ENCODE measurements at places on chromosomes 11 and 22.
A peak's percentile ranks its signal among the peaks of the same experiment; 100 is the strongest.

DNA sequence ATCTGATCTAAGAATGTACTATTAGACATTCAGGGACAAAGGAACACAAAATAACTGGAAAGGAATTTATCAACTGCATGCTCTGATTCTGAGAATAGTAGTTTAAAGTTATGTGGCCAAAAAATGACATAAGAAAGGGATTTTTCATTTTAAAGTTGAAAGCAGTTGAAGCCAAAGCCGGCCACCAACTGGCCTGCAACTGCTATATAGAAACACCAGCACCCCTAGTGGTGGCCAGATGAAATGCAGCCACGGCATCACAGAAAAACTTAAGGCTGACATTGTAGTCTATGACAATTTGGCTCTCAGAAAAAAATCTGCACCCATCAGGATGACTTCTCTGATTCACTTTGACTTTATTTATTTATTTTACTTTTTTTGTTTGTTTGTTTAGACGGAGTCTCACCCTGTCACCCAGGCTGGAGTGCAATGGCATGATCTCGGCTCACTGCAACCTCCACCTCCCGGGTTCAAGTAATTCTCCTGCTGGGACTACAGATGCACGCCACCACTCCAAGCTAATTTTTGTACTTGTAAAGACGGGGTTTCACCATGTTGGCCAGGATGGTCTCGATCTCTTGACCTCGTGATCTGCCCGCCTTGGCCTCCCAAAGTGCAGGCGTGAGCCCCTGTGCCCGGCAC lies 59.2 kb downstream of the SLC35F2 start:
- peak; percentile 50 for DNase-seq

GRCh38 chr11:26557666-26558065 lies 14.4 kb downstream of the MUC15 start:
- DNase-seq, result no peak

GRCh38 chr11:124882339-124883071 lies 15.2 kb downstream of the ROBO4 start:
- no peak for DNase-seq

- DNase-seq, result peak; percentile 89
Measured at GRCh38 chr11:65418681-65419459, 3.7 kb upstream of the NEAT1 start.

- no peak for DNase-seq
Measured at GRCh38 chr11:62830904-62831519, 839 bp downstream of the STX5 start.

GRCh38 chr11:9172389-9172788 lies 81.0 kb upstream of the SCUBE2 start:
- DNase-seq, result no peak

DNA sequence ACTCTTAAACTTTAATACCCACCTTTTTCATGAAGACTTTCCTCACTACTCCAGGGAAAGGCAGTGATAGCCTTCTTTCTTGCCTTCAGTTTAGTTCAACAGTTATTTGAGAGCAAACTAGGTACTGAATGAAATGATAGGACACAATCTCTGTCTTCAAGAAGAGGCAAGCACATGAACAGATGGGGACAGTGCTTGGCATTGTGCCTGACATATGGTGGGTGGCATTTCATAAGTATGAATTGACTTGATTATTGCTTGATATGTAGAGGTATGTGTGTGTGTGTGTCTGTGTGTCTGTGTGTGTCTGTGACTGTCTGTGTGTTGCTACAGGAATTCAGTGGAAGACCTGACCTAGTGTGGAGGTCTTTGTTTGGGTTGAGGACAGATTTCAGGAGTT lies 504.1 kb downstream of the NELL1 start:
- peak; percentile 17 for DNase-seq

DNA sequence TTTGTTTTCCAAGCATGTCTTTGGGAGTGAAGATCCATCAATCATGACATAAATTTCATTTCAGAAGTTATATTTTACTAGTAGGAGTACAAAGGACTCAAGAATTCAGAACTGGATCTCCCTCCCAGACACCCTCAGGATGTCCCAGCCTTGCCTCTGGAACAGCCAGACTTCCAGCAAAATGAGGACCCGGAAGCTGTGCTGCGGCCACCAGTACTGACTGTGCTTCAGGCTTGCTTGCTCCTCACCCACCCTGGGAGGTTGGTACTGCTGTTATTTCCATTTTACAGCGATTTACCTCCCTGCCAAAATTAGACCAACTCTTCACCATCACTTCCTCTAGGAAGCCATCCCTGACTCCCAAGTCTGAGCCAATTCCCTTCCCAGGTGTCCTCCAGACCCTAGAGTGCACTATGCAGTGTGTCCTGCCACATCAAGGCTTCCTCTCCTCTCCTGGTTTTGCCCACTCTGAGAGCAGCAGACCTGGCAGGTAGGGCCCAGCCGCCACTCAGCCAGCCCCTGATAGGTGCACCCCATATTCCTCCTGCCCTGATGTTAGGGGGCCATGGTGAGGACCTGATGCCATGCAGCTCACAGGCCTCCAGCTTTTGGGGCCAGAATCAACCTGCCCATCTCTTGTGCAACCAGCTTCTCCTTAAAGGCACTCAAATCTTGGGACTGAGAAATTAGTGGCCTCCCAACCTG lies 47.3 kb upstream of the WNT7B start:
- DNase-seq, result no peak

DNA sequence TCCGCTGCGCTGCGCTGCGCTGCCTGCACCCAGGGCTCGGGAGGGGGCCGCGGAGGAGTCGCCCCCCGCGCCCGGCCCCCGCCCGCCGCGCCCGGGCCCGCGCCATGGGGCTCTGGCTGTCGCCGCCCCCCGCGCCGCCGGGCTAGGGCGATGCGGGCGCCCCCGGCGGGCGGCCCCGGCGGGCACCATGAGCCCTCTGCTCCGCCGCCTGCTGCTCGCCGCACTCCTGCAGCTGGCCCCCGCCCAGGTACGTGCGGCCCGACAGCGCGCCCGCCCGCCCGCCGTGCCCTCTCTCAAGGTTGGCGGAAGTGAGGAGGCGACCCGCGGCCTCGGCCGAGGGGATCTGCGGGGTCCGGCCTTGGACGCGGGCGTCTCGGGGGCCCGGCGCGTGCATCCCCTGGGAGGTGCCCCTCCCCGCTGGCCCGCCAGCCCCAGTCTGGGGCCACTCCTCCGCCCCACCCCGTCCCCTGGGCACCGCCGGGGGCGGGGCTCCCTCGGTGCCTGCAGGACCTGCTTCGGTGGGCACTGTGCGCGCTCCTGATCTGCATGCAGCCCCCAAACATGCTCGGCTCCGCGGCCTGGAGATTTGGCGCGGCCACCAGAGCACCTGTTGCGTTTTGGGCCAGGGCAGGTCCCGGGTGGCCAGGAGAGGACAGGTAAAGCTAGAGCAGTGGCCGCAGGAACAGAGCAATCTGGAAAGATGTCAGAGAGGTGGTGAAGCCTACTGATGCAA lies 429 bp downstream of the VEGFB start:
- peak; percentile 57 for DNase-seq

GRCh38 chr22:24809331-24809730 lies 3.3 kb downstream of the SGSM1 start:
- DNase-seq, result no peak

DNA sequence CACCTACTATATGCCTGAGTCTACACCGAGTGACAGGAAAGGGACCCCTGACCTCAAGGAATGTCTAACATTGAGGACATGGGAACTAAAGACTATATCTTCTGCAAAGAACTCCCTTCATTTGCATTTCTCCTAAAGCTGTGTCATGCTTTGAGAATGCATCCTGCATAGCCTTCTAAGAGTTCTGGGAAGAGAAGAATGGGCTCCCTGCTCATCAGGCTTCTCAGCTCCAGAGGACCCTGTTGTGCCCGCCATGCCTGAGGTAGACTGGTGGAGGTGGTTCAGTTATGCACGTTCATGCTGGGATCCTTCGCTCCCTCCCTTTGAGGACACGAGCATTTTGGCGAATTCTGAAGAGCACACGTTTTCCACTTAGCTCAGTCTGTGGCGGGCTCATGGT lies 63.3 kb downstream of the GRIK4 start:
- no peak for DNase-seq

DNA sequence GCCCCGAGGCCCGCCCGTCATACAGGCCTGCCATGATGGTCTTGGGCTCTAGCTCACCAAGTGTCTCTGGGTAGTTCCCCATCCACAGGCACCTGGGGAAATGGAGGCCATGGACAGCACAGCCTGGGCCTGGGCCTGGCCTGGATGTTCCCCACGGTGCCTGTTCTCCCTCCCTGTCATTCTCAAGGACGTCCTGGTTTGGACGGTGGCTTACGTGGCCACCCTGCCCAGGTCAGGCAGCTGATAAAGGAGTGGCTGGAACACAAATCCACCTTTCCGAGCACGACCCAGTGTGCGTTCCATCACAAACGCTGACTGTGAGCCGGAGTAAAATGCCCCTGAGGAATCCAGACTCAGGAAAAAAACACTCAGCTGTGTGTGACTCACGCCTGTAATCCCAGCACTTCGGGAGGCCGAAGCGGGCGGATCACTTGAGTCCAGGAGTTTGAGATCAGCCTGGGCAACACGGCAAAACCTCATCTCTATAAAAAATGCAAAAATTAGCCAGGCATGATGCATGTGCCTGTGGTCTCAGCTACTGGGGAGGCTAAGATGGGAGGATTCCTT lies 41.2 kb upstream of the TESMIN start:
- no peak for DNase-seq

GRCh38 chr11:132046288-132046865 lies 676.0 kb downstream of the NTM start:
- DNase-seq, result no peak

DNA sequence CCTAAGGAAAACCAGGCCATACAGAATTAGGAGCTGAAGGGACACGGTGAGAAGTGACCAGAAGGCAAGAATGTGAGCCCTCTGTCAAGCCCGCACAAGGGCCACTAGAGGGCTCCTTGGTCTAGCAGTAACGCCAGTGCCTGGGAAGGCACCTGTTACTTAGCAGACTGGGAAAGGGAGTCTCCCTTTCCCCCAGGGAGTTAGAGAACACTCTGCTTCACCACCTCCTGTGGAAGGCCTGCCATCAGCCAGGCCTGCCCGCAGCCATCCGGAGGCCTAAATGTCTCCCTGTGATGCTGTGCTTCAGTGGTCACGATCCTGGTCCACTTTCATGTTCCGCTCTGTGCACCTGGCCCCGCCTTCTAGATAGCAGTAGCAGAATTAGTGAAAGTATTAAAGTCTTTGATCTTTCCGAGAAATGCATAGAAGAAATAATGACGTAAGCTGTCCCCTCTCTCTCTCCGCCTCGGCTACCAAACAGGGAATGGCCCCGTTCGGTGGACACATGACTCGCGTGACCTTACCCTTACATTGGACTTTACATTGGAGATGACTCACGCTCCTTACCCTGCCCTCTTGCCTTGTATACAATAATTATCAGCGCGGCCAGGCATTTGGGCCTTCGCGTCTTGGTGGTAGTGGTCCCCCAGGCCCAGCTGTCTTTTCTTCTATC lies 10.7 kb upstream of the GSTP1 start:
- DNase-seq, result peak; percentile 62

DNA sequence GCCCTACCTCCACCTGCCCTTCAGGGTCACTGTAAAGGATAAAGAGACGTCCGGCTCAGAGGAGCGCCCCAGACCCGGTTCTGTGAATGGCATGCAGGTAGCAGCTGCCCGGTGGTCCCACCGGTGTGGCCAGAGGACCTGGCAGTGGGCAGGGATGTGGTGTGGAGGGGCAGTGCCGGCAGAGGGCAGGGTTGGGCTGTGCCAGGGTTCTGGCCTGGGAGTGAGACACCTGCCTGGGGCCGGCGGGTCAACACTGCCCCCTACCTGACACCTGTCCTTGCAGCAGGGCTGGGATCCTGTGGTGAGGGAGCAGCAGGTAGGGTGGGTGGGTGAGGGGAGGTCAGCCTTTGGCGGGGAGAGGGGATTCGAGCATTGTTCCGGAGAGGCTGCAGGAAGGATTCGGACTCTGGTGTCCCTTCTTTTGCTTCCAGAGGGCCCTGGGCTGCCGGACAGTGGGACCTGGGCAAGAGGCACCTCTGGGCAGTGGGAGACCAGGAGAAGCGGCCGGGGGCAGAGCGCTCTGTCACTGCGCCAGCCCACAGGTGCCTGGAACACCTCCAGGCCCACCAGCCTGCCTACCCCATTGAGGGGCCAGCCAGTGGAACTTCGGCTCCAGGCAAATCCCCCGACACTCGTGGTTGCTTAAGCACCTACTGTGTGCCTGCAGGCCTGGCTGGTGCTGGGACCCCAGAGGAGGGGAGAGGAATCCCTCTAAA lies 1.6 kb upstream of the PHLDA2 start:
- DNase-seq, result peak; percentile 80

All from NCI-H1092 treated with DMSO at 0.1 percent for 48 hours (cell line).